Mucosa of gallbladder (tissue), 1 donor: ENCODE measurements at places on chromosomes 6 and 20.

DNA sequence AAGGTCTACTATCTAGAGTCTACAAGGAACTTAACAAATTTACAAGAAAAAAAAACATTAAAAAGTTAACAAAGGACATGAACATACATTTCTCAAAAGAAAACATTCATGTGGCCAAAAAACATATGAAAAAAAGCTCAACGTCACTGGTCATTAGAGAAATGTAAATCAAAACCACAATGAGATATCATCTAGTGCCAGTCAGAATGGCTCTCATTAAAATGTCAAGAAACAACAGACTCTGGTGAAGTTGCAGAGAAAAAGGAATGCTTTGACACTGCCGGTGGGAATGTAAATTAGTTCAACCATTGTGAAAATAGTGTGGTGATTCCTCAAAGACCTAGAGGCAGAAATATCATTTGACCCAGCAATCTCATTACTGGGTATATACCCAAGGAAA, 48.3 kb downstream of the OGFRL1 start:
- no peak for DNase-seq

- DNase-seq: no peak
Observed at GRCh38 chr6:16660157-16660497, 101.1 kb downstream of the ATXN1 start.

- no peak for DNase-seq
Observed at GRCh38 chr6:159308198-159308597, 139.0 kb downstream of the FNDC1 start.

DNA sequence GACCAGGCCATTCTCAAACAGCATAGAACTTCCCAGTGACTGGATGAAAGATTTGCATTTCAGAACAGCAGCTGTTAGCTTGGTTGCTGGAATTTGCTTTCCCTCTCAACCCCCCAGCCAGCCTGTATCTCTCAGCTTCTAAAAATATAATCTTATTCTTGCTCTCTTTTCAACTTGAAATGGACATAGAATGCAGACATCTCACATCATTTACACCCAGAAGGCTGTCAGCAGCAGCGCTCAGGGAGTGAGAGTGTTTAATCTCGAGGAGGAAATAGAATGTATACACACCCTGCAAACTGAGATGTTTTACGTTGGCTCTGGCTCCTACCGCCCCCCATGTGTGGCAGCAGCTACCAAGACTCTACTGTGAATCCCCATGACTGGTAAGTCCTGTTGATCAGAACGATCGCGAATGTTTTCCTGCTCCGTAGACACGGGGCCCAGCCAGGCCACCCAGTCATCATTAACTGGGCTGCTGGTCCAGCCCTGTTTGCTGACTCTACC, 163.4 kb upstream of the SLC24A3 start:
- no peak for DNase-seq
